Regular cardiac myocyte (primary cell): ENCODE measurements at places on chromosomes 7 and 10. TPM values are rescaled to one million over a fixed set of nuclear protein-coding genes. Genes with fewer than 3 reads are reported as not detected.

Gene LIPM
- total RNA-seq = not detected in 2 replicates

Gene PDCD11
- total RNA-seq = 30.2 and 53.7 TPM in 2 replicates

Gene SEC23IP
- 18.6 and 22.2 TPM in 2 replicates for total RNA-seq

Gene CYP3A7
- total RNA-seq = not detected in 2 replicates

Gene ADCY1
- total RNA-seq = 0.19 and 0.56 TPM in 2 replicates

Gene TMEM196
- total RNA-seq = under 0.01 TPM in 1 of 2 replicates, not detected in the other

Gene GIMAP7
- total RNA-seq = under 0.01 and 0.19 TPM in 2 replicates

Gene ENO4
- total RNA-seq = under 0.01 TPM in 1 of 2 replicates, not detected in the other
